ENCODE measurements at places on chromosomes 3 and 15. TPM values are rescaled to one million over a fixed set of nuclear protein-coding genes. Genes with fewer than 3 reads are reported as not detected.
A peak's percentile ranks its signal among the peaks of the same experiment; 100 is the strongest.

- H3K27ac ChIP-seq = no peak overlapping the region
- H3K4me1 ChIP-seq = peaks cover 42% of the 10 kb centered on the region
- H3K27me3 ChIP-seq = no peaks in the 10 kb centered on the region
- H3K4me3 ChIP-seq = peak overlapping the region; percentile 72
- no peaks in the 10 kb centered on the region for H3K36me3 ChIP-seq
These were observed 1.4 kb upstream of the AP4E1 start for GRCh38 chr15:50906954-50907600.

GRCh38 chr3:151765685-151766084 lies 32.0 kb downstream of the AADACL2 start:
- DNase-seq = no peak
- H3K27ac ChIP-seq = no peak overlapping the region
- H3K4me3 ChIP-seq = no peak overlapping the region
- no peaks in the 10 kb centered on the region for H3K36me3 ChIP-seq
- peaks cover 28% of the 10 kb centered on the region for H3K4me1 ChIP-seq

GRCh38 chr15:57609805-57610529 lies 18.3 kb downstream of the MYZAP start:
- no peaks in the 10 kb centered on the region for H3K36me3 ChIP-seq
- no peaks in the 10 kb centered on the region for H3K4me1 ChIP-seq
- no peak overlapping the region for H3K27ac ChIP-seq

GRIP2 gene
- polyA plus RNA-seq = not detected

- H3K4me3 ChIP-seq = no peak overlapping the region
- no peak overlapping the region for H3K27ac ChIP-seq
- no peaks in the 10 kb centered on the region for H3K27me3 ChIP-seq
- peak; percentile 26 for DNase-seq
These were observed 22.0 kb upstream of the ZCWPW2 start for GRCh38 chr3:28326458-28326926.

DNA sequence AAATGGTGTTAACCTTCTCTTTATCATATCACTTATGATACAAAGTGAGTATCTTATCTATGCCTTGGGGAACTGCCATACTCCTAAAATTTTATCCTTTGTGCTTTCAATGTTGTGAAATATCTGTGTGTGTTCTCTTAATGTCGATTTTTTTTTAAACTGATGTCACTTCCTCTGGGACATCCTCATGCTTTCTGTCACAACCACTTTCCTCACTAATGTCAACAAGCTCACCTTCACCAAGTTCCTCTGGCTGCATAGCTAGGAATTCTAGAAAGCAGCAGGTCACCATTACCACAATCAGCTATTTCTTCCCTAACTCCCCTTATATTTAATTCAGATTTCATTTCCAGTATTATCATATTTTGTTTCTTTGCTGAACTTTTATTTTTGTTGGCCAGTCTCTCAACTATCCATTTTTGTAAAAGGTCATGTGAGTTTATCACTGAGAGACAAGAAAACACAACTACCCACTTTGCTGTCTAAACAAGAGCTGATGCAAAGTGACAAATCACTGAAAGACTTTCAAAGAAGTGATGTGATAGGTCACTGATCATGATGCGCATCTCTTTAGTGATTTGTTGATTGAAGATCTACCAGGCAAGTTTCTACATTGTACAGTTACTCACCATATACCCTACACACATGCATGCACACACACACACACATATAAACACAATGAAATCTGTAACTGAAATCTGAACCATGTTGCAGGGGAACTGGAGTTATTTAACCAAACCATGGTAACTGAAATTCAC lies 369.0 kb downstream of the ULK4 start:
- H3K4me3 ChIP-seq = no peak overlapping the region
- no peaks in the 10 kb centered on the region for H3K4me1 ChIP-seq
- no peaks in the 10 kb centered on the region for H3K36me3 ChIP-seq
- no peak for DNase-seq

DNA sequence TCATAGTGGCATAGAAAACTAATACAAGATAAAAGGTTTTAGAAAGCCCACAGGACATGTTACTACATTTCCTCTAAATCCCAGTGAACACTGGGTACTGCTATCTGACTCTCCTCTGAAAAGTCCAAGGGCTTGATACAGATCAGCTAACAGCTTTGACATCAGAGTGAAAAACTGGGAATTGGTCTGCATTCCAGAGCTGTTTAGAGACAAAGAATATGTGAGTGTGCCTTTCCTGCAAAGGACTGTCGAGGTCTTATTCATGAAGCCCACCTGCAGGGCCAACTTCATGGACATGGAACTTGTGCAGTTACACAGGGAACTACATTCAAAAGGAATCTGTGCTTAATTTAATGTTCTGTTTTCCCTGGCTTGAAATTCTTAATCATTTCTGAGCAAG lies 5.2 kb upstream of the TMCO5A start:
- H3K4me1 ChIP-seq = no peaks in the 10 kb centered on the region
- H3K36me3 ChIP-seq = no peaks in the 10 kb centered on the region
- no peak overlapping the region for H3K4me3 ChIP-seq
- no peaks in the 10 kb centered on the region for H3K27me3 ChIP-seq

GRCh38 chr3:4752201-4753072 lies 226.8 kb upstream of the BHLHE40 start:
- peak overlapping the region; percentile 30 for H3K4me3 ChIP-seq
- H3K36me3 ChIP-seq = no peaks in the 10 kb centered on the region
- DNase-seq = peak; percentile 66
- H3K27ac ChIP-seq = peak overlapping the region; percentile 95

DNA sequence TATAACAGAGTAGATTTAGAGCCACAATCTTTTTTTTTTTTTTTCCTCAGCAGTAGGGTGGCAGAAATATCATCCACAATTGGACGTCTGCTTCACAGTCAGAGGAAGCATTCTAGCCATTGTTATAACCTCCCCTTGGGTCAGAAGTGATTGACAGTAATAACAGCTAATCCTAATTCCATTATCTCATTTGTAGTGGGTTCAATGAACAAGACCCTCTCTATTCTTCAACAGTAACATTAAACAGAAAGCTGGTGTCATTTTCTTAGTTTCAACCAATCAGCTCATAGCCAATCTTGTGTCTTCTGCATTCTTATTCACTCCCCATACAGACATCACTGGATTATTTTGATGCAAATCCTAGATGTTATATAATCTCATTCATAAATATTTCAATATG lies 44.6 kb downstream of the QTRT2 start:
- H3K36me3 ChIP-seq = no peaks in the 10 kb centered on the region
- no peak overlapping the region for H3K4me3 ChIP-seq
- H3K4me1 ChIP-seq = peaks cover 11% of the 10 kb centered on the region
- H3K27me3 ChIP-seq = no peaks in the 10 kb centered on the region
- DNase-seq = no peak

GRCh38 chr3:20462723-20463122 lies 276.7 kb upstream of the SGO1 start:
- no peak for DNase-seq
- H3K27me3 ChIP-seq = no peaks in the 10 kb centered on the region
- H3K4me3 ChIP-seq = no peak overlapping the region
- no peaks in the 10 kb centered on the region for H3K4me1 ChIP-seq

DNA sequence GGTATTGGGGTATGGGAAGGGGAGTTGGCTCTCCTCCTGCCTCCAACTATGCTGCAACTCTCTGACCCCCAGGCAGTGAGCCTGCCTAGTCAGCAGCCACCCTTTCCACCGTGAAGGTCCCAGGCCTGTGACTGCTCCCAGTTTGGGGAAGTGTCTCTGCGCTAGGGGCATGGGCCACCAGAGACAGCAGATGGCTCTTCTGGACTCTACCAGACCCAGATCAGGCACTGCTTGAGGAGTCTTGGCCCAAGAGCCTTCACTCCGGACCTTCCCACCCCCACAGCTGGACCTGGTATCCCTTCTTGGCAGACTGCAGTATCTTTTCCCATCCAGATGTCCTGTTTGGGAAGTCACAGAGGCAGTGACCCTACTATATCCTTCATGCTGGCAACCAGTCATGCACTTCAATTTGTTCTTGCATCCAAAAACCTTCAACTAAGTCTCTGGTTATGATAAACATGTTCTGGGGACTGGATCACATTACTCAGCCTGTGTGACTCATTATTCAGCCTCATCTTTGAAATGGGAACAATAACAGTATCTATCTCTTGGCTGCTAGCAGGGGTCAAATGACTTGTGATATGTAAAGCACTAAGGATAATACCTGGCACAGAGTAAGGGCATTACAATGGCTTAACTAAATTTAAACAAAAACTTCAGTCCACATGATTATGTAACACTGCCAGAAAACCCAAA lies 62.7 kb downstream of the POMGNT2 start:
- H3K36me3 ChIP-seq = no peaks in the 10 kb centered on the region
- H3K4me3 ChIP-seq = no peak overlapping the region
- H3K4me1 ChIP-seq = no peaks in the 10 kb centered on the region
- no peak for DNase-seq
- H3K27me3 ChIP-seq = no peaks in the 10 kb centered on the region

DNA sequence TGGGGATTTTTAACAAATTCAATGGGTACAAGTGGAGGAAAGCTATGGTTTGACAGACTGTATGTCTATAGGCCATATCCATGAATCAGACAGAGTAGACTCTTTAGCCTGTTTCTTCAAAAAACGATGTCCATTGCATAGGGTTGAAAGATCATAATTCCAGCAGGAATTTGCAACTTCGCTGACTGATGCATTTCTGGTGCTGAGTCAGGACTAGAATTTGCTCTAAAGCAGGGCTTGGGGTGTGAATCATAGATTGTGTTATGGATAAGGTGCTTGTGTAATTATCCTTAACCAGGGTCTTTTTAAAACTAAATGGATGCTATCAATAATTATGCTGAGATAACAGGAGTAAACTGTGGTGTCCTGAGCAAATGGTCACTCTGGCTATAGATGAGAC lies 200.4 kb upstream of the TBC1D5 start:
- H3K27ac ChIP-seq = no peak overlapping the region
- H3K36me3 ChIP-seq = no peaks in the 10 kb centered on the region
- no peak overlapping the region for H3K4me3 ChIP-seq
- H3K27me3 ChIP-seq = no peaks in the 10 kb centered on the region
- DNase-seq = no peak

DNA sequence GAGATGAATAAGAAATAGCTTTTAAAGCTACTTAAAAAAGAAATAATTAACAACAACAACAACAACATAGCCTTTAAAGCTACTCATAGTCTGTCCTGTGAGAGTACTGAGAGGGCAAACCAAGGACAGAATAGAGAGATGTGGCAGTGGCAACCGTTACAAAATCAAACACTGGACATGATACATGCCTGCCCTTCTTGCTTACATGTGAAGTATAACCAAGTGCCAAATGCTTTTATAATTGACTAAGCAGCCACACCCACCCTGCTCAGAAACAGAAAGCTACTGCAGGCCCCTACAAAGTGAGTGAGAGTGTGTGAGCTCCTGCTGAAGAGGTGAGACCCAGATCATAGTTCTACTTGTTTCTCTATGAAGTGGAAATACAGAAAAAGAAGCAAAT lies 38.4 kb downstream of the NDUFB4 start:
- no peak overlapping the region for H3K4me3 ChIP-seq
- H3K27me3 ChIP-seq = no peaks in the 10 kb centered on the region
- H3K4me1 ChIP-seq = no peaks in the 10 kb centered on the region
- H3K27ac ChIP-seq = no peak overlapping the region

DNA sequence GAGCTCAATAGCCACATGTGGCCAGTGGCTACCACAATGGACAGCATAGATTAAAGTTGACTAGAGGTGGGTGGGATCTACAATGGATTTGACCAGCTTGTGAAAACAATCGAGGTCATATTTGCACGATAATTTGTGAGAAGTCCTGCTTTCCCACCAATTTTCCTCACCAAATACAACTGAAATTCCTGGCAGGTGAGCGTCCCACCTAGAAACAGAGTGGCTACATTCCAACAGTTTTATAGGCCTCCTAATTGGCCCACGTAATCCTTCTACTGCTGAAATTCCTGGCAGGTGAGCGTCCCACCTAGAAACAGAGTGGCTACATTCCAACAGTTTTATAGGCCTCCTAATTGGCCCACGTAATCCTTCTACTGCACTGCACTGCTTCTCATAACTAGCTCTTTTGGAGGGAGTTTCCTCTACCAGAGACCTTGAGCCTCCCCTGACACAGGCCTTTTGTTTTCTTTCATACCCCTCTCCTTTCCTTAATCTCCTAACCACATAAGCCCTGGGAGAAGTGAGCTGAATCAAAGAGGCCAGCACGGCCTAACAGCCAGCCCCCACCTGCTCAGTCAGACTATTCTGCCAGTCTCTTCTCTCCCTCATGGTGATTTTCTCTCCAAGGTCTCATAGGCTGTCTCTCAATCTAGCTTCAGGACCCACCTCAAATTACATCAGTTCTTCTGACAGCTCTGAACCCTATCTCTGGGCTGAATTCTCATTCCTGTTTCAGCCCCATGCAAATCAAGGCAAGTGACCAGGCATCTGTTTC lies 80.2 kb downstream of the BFSP2 start:
- no peaks in the 10 kb centered on the region for H3K27me3 ChIP-seq
- no peak for DNase-seq
- no peak overlapping the region for H3K27ac ChIP-seq

DNA sequence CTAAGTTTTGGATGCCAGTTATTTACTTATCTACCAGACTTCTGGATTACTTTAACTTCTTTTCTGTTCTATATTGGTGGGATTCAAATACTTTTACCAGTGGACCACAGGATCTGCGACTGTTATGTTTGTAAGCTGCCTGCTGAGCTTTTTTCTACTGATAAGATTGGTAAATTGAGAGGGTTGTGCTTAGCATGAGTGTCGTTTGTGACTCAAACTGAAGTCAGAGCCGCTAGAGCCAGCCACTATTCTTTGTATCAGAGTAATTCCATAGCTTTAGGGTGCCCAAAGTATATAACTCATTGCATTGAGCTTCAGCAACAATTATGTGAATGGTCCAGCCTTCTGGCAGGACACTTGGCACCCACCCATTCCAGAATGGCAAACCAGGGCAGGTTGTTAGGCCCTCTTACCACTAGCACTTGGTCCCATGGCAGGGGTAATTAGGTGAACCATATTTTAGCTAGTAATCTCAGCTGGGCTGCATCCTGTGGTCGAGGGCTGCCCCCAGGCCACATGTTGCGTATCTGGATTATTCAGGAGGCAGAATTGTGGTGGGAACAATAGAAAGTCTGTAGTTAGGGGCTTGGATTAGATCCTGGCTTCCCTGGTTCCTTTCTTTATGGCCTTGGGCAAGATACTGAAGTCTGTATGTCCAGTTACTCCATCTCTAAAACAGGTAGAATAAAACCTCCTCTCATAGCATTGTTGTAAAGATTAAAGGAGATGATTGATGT lies 6.0 kb downstream of the PLCL2 start:
- no peaks in the 10 kb centered on the region for H3K36me3 ChIP-seq
- DNase-seq = no peak
- peak overlapping the region; percentile 8 for H3K27ac ChIP-seq
- peaks cover 32% of the 10 kb centered on the region for H3K4me1 ChIP-seq

MAGI1 gene
- polyA plus RNA-seq = not detected

Data from CD14-positive monocyte (primary cell).